ENCODE measurements at places on chromosomes 2 and 18. TPM values are rescaled to one million over a fixed set of nuclear protein-coding genes. Genes with fewer than 3 reads are reported as not detected.

DNA sequence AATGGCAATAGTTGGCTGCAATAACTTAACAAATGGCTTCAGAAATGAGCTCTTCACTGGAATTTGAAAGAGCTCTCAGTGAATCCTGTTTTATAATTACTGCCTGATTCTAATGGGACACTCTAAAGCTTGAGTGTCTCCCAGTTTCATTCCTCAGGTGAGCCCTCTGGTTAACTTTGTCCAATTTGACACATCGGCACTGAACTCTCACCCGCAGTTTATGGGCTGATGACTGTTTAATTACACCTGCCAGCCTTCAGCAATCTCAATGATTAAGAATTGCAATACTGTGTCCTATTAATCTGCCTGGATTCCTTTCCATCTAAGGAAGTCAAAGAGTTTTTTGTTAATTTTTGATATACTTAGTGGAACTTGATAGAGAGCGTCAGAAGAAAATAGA is 110.7 kb upstream of the NABP1 start:
- H3K27ac ChIP-seq, result no peak overlapping the region
- DNase-seq, result no peak
- peaks cover 53% of the 10 kb centered on the region for H3K4me1 ChIP-seq
- H3K36me3 ChIP-seq, result no peaks in the 10 kb centered on the region

- no peak for DNase-seq
- no peak overlapping the region for H3K27ac ChIP-seq
- H3K36me3 ChIP-seq, result peaks cover 4% of the 10 kb centered on the region
- no peaks in the 10 kb centered on the region for H3K4me1 ChIP-seq
Observed at GRCh38 chr2:188291142-188291616, 495 bp upstream of the GULP1 start.

DNA sequence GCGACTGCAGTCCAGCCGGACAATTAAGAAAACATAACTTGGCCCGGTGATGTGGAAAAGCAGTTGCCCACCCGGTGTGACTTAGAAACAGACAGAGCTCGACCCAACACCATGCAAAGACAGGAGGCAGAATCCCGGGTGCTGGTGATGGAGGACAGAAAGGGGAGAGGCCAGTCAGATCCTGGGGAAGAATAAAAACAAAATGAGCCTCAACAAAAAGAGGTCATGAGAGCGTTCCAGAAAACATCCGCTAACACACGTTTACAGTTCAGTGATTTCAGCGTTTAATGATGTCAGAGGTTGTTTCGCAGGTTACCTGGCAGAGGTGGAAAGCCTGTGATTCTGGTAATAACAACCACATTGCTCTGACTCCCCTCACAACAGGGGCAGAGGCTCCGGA is 111.9 kb downstream of the OSR1 start:
- H3K27ac ChIP-seq, result no peak overlapping the region
- no peak overlapping the region for H3K4me3 ChIP-seq
- H3K4me1 ChIP-seq, result no peaks in the 10 kb centered on the region

- peaks cover 16% of the 10 kb centered on the region for H3K27me3 ChIP-seq
- H3K36me3 ChIP-seq, result no peaks in the 10 kb centered on the region
- no peaks in the 10 kb centered on the region for H3K4me1 ChIP-seq
- no peak overlapping the region for H3K4me3 ChIP-seq
Observed at GRCh38 chr18:80231616-80232015, 15.7 kb downstream of the PARD6G start.

GRCh38 chr2:113124181-113124961 is 3.0 kb upstream of the IL1RN start:
- DNase-seq, result peak; percentile 58
- H3K27ac ChIP-seq, result peak overlapping the region; percentile 68
- peaks cover 5% of the 10 kb centered on the region for H3K36me3 ChIP-seq
- H3K4me1 ChIP-seq, result peaks cover 41% of the 10 kb centered on the region
- H3K27me3 ChIP-seq, result no peaks in the 10 kb centered on the region

The RAB11FIP5 gene
- 2.9 TPM for total RNA-seq

GRCh38 chr18:63149302-63149587 is 170.3 kb downstream of the BCL2 start:
- no peak overlapping the region for H3K4me3 ChIP-seq
- peaks cover 41% of the 10 kb centered on the region for H3K36me3 ChIP-seq
- peak overlapping the region; percentile 16 for H3K27ac ChIP-seq
- no peak for DNase-seq
- H3K27me3 ChIP-seq, result no peaks in the 10 kb centered on the region

The SCN9A gene
- total RNA-seq, result not detected

DNA sequence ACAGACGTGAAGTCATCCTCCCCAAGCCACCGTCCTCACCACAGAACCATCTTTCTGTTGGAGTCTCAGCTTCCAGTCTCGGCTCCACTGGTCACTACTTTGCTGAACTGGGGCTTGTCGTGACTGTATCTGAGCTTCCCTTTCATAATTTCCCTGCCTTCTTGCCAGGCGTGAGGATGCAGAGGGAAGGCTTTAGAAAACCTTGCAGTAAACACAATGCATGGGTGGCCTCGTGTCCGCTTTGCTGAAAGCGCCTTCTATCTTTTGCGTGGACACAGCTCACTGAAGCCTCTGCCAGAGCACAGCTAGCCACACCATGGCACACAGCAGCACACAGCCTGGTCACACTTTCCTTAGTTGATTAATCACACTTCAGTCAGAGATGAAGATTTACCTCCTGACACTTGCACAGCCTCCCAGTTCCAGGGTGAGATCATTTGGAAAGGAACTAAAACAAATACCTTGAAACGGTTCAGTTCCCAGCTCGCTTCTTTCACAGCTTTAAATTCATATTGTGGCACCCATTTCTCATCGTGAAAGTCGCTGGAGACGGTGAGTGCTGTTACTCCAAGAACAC is 2.8 kb upstream of the GPR45 start:
- H3K4me3 ChIP-seq, result no peak overlapping the region
- H3K27ac ChIP-seq, result no peak overlapping the region
- H3K27me3 ChIP-seq, result peaks cover 26% of the 10 kb centered on the region

The GAL3ST2 gene
- not detected for total RNA-seq

GRCh38 chr18:24491927-24492834 is 31.7 kb downstream of the HRH4 start:
- H3K27ac ChIP-seq, result no peak overlapping the region
- peak; percentile 45 for DNase-seq
- no peaks in the 10 kb centered on the region for H3K36me3 ChIP-seq
- no peak overlapping the region for H3K4me3 ChIP-seq
- peaks cover 51% of the 10 kb centered on the region for H3K27me3 ChIP-seq

The DSC2 gene
- not detected for total RNA-seq

DNA sequence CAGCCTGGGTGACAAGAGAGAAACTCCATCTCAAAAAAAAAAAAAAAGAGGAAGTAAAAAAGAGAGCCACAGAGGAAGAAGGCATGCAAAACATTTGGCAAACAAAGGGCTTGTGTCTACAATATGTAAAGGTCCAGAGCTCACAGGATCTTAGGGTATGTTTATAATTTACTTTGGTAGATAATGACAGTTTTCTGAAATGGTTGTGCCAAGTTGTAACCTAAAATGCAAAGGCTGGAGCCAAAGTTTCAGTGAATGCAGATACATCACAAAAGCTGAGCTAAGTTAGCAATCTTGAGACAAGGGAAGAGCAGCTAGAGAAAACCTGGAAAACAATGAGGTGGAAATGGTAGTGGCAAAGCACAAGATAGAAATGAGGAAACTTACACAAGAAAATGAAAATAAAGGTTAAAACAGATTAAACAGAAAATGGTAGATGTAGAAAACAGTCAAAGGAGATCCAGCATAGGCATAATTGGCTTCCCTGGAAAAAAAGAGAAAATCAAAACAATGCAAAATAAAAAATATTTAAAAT is 77.5 kb upstream of the HK2 start:
- peaks cover 15% of the 10 kb centered on the region for H3K27me3 ChIP-seq
- no peak overlapping the region for H3K4me3 ChIP-seq
- no peak overlapping the region for H3K27ac ChIP-seq
- H3K36me3 ChIP-seq, result peaks cover 3% of the 10 kb centered on the region

DNA sequence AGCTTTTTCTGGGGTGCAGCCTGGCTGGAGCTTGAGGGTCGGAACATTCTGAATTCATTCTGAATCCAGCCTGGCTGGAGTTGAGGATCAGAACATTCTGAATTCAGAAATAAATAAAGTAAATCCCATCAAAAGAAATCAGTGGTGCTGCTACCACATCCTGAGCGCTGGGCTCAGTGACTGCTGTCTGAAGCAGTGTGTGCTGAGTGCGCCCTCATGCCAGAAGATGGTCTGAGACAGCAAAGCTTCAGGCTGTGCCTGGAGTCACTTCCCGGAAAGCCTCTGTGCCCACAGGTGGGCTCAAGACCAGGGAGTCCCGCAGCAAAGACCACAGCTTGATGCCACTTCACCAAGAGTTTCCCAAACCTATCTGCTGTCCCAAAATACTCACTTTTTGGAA is 187.9 kb downstream of the VAPA start:
- H3K27me3 ChIP-seq, result peaks cover under 1% of the 10 kb centered on the region
- no peak overlapping the region for H3K27ac ChIP-seq
- H3K36me3 ChIP-seq, result no peaks in the 10 kb centered on the region
- no peak for DNase-seq
- H3K4me1 ChIP-seq, result no peaks in the 10 kb centered on the region

The FTCDNL1 gene
- 1.8 TPM for total RNA-seq

The NEB gene
- 0.12 TPM for total RNA-seq

GRCh38 chr2:39468579-39469451 is 31.7 kb upstream of the MAP4K3 start:
- no peak overlapping the region for H3K4me3 ChIP-seq
- DNase-seq, result no peak
- no peaks in the 10 kb centered on the region for H3K36me3 ChIP-seq
- H3K27ac ChIP-seq, result no peak overlapping the region
- no peaks in the 10 kb centered on the region for H3K27me3 ChIP-seq
- H3K4me1 ChIP-seq, result peaks cover 9% of the 10 kb centered on the region

GRCh38 chr2:58702302-58702885 is 461.3 kb upstream of the FANCL start:
- no peaks in the 10 kb centered on the region for H3K36me3 ChIP-seq
- no peak overlapping the region for H3K4me3 ChIP-seq
- H3K27me3 ChIP-seq, result peaks cover 2% of the 10 kb centered on the region
- no peak for DNase-seq

GRCh38 chr2:174972924-174973323 is 32.3 kb downstream of the CHN1 start:
- no peak overlapping the region for H3K27ac ChIP-seq
- no peak for DNase-seq
- peaks cover 5% of the 10 kb centered on the region for H3K27me3 ChIP-seq
- H3K36me3 ChIP-seq, result no peaks in the 10 kb centered on the region
- no peak overlapping the region for H3K4me3 ChIP-seq

- H3K36me3 ChIP-seq, result no peaks in the 10 kb centered on the region
- no peak for DNase-seq
- H3K27ac ChIP-seq, result no peak overlapping the region
- H3K4me1 ChIP-seq, result no peaks in the 10 kb centered on the region
- H3K4me3 ChIP-seq, result no peak overlapping the region
Observed at GRCh38 chr2:150705767-150706166, 218.3 kb upstream of the RND3 start.

- no peak overlapping the region for H3K27ac ChIP-seq
- no peaks in the 10 kb centered on the region for H3K36me3 ChIP-seq
- H3K4me1 ChIP-seq, result peaks cover 3% of the 10 kb centered on the region
- DNase-seq, result peak; percentile 71
- H3K27me3 ChIP-seq, result peaks cover 4% of the 10 kb centered on the region
- H3K4me3 ChIP-seq, result no peak overlapping the region
Observed at GRCh38 chr2:231687133-231687852, 21.0 kb upstream of the PTMA start.

- H3K27ac ChIP-seq, result no peak overlapping the region
- H3K27me3 ChIP-seq, result peaks cover 13% of the 10 kb centered on the region
- H3K36me3 ChIP-seq, result no peaks in the 10 kb centered on the region
Observed at GRCh38 chr2:119699016-119699606, 20.1 kb downstream of the TMEM177 start.

- H3K36me3 ChIP-seq, result peaks cover 8% of the 10 kb centered on the region
- peak overlapping the region; percentile 59 for H3K27ac ChIP-seq
- peaks cover 90% of the 10 kb centered on the region for H3K27me3 ChIP-seq
- H3K4me1 ChIP-seq, result peaks cover 11% of the 10 kb centered on the region
- no peak overlapping the region for H3K4me3 ChIP-seq
- no peak for DNase-seq
Observed at GRCh38 chr18:57433934-57434535, 1.1 kb upstream of the ONECUT2 start.

The SLC14A1 gene
- total RNA-seq, result 14.8 TPM

The BCL2 gene
- 118 TPM for total RNA-seq

DNA sequence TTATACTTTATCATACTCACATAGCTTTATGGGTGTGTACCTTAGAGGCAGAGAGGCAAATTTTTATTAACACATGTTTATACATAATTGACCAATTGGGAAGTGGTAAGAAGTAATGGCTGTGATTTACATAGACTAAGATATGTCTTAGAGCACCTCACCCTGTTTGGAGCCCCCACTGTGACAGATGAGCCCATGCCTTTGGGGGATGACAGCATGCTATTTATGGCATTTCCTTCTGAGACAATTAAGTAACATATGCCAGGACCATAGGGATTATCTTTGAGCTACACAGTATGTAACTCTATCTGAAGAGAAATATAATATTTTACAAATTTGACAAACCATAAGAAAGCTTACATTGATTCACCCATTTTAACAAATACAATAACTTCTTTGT is 1655.3 kb upstream of the ACVR2A start:
- H3K4me3 ChIP-seq, result no peak overlapping the region
- H3K4me1 ChIP-seq, result no peaks in the 10 kb centered on the region

DNA sequence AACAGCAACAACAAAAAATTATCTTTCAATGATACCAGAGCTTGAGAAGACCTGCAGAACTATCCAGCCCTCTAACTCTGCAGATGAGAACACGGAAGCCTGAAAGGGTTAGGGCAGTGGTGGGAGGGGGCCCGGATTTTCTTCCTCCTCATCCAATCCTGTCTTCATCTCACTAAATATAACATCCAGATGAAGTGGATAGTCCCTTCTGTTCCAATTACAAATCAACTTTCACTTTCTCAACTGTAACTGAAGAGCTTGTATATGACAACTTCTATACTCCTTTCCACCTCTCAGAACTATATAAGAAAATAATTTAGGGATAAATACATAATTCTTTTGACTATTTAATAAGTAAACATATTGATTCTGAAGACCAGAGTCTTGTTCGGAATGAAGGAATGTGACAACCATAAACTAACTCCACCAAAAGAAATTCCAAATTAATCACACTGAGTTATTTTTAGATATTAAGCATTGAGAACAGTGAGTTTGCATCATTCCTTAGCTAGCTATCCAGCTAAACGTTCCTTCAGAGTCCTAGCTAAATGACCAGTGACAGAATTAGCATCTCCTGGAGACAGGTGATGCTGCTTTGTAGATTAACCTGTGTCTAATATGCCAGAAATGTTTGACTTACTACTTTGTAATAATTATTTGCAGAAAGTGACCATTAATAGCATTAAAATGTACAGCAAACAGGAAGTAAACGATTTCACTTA is 32.7 kb downstream of the SFT2D3 start:
- no peak for DNase-seq
- H3K27ac ChIP-seq, result no peak overlapping the region
- H3K4me3 ChIP-seq, result no peak overlapping the region
- H3K27me3 ChIP-seq, result no peaks in the 10 kb centered on the region
- peaks cover 20% of the 10 kb centered on the region for H3K36me3 ChIP-seq

Data from activated CD8-positive, alpha-beta memory T cell treated with anti-CD3 and anti-CD28 coated beads, Interleukin-2, amount 10 ng/mL, durations not matched to agents 7 days and 5 days (primary cell).